MCF 10A (cell line): ENCODE measurements at places on chromosomes 3 and 15.

DNA sequence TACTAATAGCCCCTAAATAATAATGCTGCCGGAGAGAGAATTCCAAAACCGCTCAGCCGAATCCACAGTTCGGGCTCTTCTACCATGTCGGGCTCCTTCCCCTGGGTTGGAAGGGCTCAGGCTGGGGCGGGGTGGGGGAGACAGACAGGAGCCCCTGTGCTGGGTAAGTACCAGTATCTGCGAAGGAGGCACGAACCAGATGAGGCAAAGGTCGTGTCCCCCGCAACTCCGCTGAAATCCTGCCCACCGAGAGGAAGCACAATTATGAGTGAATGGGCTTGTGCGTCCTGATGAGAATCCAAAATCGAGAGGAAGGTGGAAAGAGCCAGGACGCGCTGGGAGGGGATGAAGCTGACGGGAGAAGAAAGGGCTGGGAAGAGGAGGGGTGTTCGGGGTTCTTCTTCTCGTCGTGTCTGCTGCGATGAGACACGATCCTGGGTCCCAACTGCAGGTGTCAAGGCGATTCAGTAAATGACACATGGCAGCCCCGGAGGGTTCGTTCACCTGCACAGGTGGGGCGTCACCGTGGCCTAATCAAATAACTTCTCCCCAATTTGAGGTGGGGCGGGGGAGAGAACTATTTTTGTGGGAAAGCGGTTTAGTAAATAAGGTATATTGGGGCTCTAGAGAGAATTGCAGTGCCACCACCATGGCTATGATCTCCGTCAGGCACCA lies 707 bp upstream of the FAM81A start:
- no peak for DNase-seq
- no peaks in the 10 kb centered on the region for H3K36me3 ChIP-seq
- H3K27me3 ChIP-seq: no peaks in the 10 kb centered on the region
- no peaks in the 10 kb centered on the region for H3K4me1 ChIP-seq

GRCh38 chr15:47523681-47524475 lies 193.4 kb upstream of the SEMA6D start:
- no peaks in the 10 kb centered on the region for H3K27me3 ChIP-seq
- H3K27ac ChIP-seq: no peak overlapping the region
- no peak overlapping the region for H3K4me3 ChIP-seq
- H3K36me3 ChIP-seq: no peaks in the 10 kb centered on the region
- DNase-seq: peak; percentile 14

GRCh38 chr15:81725590-81725989 lies 320.2 kb downstream of the MEX3B start:
- H3K4me3 ChIP-seq: no peak overlapping the region
- H3K27ac ChIP-seq: no peak overlapping the region
- H3K27me3 ChIP-seq: no peaks in the 10 kb centered on the region
- no peak for DNase-seq
- no peaks in the 10 kb centered on the region for H3K36me3 ChIP-seq

DNA sequence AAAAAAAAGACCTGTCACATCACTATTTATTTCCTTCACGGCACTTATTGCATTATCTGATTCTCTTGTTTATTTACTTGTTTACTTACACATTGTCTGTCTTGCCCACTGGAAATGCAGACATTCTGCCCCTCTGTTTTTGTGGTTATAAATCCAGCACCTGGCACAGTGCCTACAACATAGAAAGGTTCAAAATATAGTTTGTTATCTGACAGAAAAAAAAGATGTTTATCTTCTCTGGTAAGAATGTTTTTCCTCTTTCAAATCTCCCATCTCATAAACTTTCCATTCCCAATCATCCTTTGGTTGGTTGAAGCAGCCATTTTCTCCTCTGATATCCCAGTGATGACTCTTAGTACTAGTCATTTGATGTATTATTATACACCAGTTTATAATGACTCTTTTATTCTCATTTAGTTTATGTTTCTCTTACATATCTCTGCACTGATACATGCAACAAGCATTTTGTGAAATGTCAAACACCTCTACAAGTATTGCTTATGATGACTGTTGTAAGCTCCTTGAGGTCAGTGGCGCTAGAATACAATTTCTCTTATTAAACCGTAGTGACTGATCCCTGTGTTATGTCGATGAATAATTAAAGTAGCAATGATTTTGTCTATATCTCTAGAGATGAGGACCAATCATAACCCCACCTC lies 398.4 kb upstream of the TBL1XR1 start:
- peak overlapping the region; percentile 93 for H3K27ac ChIP-seq
- H3K27me3 ChIP-seq: no peaks in the 10 kb centered on the region
- no peaks in the 10 kb centered on the region for H3K36me3 ChIP-seq
- H3K4me3 ChIP-seq: no peak overlapping the region
- DNase-seq: no peak

- H3K4me1 ChIP-seq: no peaks in the 10 kb centered on the region
- DNase-seq: peak; percentile 27
- H3K36me3 ChIP-seq: no peaks in the 10 kb centered on the region
- no peaks in the 10 kb centered on the region for H3K27me3 ChIP-seq
- no peak overlapping the region for H3K27ac ChIP-seq
These were observed 429.5 kb downstream of the ZIC1 start for GRCh38 chr3:147838652-147839051.

DNA sequence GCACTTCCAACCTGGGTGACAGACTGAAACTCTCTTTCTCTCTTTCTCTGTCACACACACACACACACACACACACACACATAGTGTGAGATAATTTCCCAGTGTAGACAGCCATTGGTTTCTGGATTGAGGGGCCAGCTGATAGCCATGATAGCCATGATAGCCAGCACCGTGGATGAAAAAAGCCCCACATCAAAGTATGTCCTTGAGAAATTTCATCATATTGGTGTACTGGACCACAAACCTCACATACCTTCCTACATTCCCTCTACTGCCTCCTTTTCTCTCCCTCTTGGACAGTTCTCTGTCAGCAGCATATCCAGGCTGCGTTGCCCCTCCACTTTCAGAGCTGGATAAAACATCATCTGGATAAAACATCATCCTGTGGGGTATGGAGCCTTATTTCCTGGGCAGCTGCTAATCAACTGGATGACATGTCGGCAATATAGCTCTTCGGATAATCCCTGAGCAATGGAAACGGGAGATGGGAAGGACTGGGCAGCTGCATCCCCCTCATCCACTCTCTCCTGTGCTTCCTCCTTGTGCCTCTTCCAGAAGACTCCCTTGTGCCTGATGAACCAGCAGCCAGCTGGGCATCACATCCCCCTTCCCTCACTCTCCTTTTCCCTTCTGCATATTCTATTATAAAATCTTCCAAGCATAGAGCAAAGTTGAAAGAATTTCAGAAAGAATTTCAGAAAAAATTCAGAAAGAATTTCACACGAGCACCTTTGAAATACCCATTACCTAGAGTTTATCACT lies 39.3 kb downstream of the GRK7 start:
- no peaks in the 10 kb centered on the region for H3K4me1 ChIP-seq
- H3K36me3 ChIP-seq: no peaks in the 10 kb centered on the region
- H3K27ac ChIP-seq: no peak overlapping the region
- no peak for DNase-seq
- no peaks in the 10 kb centered on the region for H3K27me3 ChIP-seq

DNA sequence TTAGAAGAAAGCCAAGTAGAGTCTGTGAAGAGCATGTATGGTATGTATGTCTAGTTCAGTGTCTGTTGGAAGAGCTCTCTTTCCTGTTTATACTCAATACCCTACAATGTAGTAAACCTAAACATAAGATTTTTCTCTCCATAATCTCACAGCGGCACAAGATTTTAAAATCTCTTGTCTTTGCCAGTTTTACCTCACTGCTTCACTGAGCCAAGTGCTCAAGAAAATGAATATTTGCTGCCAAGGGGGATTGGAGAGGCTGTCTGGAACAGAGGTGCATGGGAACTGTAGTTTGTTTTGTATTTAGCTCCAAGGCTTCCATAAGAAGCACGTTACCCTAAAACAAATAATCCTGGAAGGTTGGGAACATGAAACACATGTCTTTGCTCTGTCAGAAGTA lies 49.5 kb upstream of the FHIT start:
- no peaks in the 10 kb centered on the region for H3K36me3 ChIP-seq
- peaks cover 37% of the 10 kb centered on the region for H3K27me3 ChIP-seq
- DNase-seq: no peak
- no peak overlapping the region for H3K4me3 ChIP-seq

- H3K36me3 ChIP-seq: no peaks in the 10 kb centered on the region
- peak; percentile 81 for DNase-seq
- peaks cover 66% of the 10 kb centered on the region for H3K4me1 ChIP-seq
- peak overlapping the region; percentile 40 for H3K27ac ChIP-seq
These were observed 181.6 kb downstream of the ABHD5 start for GRCh38 chr3:43872301-43872700.

DNA sequence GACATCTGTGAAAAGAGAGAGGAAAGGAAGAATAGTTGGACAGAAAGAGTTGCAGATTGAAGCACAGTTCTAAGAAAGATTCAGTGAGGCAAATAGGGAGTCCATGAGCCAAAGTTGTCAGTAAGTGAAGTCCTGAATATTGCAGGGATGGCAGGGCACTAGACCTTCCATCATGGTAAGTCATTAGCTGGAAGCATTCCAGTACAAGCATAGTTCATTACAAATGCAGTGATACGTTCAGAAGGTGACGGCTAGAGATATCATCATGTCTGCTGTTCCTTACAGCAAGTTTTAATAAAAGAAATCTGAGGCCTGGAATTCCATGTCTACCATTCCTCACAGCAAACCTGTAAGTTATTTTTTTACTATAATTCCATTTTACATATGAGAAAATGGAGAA lies 720.1 kb downstream of the GBE1 start:
- peak; percentile 2 for DNase-seq
- H3K4me3 ChIP-seq: no peak overlapping the region
- no peaks in the 10 kb centered on the region for H3K4me1 ChIP-seq
- peaks cover 46% of the 10 kb centered on the region for H3K27me3 ChIP-seq

- H3K36me3 ChIP-seq: no peaks in the 10 kb centered on the region
- no peak for DNase-seq
- H3K27me3 ChIP-seq: no peaks in the 10 kb centered on the region
- no peak overlapping the region for H3K4me3 ChIP-seq
- H3K27ac ChIP-seq: no peak overlapping the region
- H3K4me1 ChIP-seq: no peaks in the 10 kb centered on the region
These were observed 228.7 kb downstream of the WDR72 start for GRCh38 chr15:53530761-53531160.

GRCh38 chr3:13544293-13544831 lies 4.6 kb upstream of the FBLN2 start:
- peak overlapping the region; percentile 74 for H3K27ac ChIP-seq
- H3K4me3 ChIP-seq: no peak overlapping the region
- DNase-seq: peak; percentile 92
- no peaks in the 10 kb centered on the region for H3K27me3 ChIP-seq
- peaks cover 33% of the 10 kb centered on the region for H3K4me1 ChIP-seq
- H3K36me3 ChIP-seq: no peaks in the 10 kb centered on the region

DNA sequence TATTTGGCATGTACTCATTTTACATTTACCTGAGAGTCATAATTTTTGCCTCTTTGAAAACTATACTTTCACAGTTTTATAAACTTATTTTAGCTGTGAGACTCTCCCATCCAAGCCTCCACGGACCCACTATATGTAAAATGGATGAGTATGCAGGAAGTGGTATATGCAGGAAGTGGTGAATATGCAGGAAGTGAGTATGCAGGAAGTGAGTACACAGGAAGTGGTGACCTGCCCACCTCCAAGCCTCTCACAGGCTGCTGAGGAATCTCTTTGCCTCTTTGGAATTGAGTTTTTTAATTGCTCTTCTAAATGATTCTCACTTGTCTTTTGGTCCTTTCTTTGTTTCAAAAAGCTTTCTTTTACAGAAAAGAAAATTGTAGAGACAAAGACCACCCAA lies 85.2 kb downstream of the KBTBD8 start:
- DNase-seq: no peak
- no peak overlapping the region for H3K27ac ChIP-seq
- no peaks in the 10 kb centered on the region for H3K4me1 ChIP-seq
- H3K27me3 ChIP-seq: no peaks in the 10 kb centered on the region

DNA sequence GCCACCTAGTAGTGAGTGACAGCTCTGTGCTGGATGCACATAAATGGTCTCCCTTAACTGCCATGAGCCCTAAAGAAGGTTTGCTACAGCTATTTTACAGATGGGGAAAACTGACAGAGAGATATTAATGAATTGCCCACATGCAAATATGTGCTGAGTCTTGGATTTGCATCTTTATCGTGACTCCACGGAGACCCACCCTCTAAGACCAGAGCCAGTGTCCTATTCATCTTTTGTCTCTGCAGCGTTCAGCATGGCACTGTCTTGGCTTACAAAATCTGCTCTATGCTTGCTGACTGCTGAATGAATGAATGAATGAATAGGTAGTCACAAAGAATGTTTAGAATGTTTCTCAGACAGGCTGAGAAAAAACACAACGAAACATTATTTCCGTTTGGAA lies 48.3 kb downstream of the BTD start:
- no peak for DNase-seq
- peaks cover 37% of the 10 kb centered on the region for H3K4me1 ChIP-seq
- no peak overlapping the region for H3K27ac ChIP-seq
- no peaks in the 10 kb centered on the region for H3K27me3 ChIP-seq

- no peak for DNase-seq
- no peak overlapping the region for H3K4me3 ChIP-seq
- H3K4me1 ChIP-seq: no peaks in the 10 kb centered on the region
These were observed 31.4 kb downstream of the MKRN2 start for GRCh38 chr3:12588039-12589009.

DNA sequence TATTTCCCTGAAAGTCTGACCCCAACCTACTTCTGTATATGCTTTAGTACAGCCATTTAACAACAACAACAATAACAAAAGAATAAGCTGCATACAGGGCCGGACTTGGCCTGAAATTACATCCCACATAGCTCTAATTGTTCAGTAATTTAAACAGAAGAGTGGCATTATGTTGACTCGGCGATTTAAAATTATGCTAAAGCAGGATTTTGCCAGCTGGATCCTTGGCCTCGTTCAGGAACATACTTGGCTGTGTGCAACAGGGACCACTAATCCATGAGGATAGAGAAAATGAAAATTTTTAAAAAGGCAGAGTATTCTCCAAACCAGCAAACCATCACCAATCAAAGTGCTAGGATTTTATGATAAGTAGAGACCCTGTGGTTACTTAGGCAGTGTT lies 433.1 kb upstream of the RBMS3 start:
- H3K27ac ChIP-seq: no peak overlapping the region
- no peaks in the 10 kb centered on the region for H3K4me1 ChIP-seq
- no peak overlapping the region for H3K4me3 ChIP-seq
- no peak for DNase-seq
- H3K36me3 ChIP-seq: no peaks in the 10 kb centered on the region
- no peaks in the 10 kb centered on the region for H3K27me3 ChIP-seq
